ENCODE measurements at places on chromosomes 4 and X.

DNA sequence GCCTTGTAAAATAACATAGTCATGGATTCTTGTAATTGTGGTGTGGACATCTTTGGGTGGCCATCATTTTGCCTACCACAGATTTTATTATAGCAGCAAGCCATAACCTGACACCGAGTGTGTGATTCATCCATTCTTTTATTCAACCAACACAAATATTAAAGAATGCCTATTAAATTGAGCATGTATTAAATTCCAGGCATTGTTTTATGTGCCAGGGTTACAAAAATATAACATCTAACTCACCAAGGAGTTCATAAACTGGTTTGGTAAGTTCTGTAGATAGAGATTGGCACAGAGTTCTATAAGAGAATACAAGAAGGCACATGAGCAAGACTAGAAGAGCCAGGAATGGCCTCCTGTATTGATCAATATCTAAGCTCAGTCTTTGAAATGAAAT, 18.0 kb downstream of the NBDY start:
- DNase-seq, result no peak

GRCh38 chrX:41491267-41492004, 44.3 kb downstream of the NYX start:
- no peak for DNase-seq

DNA sequence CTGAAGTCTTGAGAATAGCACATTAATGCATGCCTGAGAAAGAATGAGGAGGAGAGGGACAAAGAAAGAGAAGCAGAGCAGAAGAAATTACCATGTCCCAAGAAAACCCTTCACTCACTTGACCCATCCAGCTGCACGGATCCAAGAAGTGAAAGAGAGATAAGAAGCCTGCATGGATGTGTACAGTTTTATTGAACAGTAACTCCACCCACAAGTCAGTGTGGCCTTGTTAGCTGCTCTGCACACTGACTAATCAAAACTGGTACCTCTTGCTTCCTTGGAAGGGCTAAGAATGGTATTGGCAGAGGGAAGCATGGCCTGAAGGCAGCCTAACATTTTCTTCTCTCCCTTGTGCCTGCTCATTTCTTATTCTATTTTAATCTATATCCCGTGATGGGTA, 163.9 kb downstream of the SLC7A11 start:
- DNase-seq, result no peak

- DNase-seq, result no peak
Observed at GRCh38 chr4:61200187-61200915, at the start of gene ADGRL3. Gene ADGRL3, plus strand, starts transcription at chr4:61200326.
